ENCODE measurements at places on chromosomes 11 and 22. TPM values are rescaled to one million over a fixed set of nuclear protein-coding genes. Genes with fewer than 3 reads are reported as not detected.

MGAT3 gene
- 0.64 TPM for total RNA-seq

- DNase-seq = no peak
These were observed 1462.9 kb upstream of the RAG2 start for GRCh38 chr11:38060920-38061319.

GRCh38 chr11:28228196-28228895, 120.2 kb downstream of the METTL15 start:
- DNase-seq = peak; percentile 13

- peak; percentile 88 for DNase-seq
These were observed 15.6 kb downstream of the SCYL1 start for GRCh38 chr11:65540290-65541092.

CLDN5 gene
- total RNA-seq = not detected

- no peak for DNase-seq
These were observed 14.0 kb downstream of the MICALL1 start for GRCh38 chr22:37920126-37920525.

DNA sequence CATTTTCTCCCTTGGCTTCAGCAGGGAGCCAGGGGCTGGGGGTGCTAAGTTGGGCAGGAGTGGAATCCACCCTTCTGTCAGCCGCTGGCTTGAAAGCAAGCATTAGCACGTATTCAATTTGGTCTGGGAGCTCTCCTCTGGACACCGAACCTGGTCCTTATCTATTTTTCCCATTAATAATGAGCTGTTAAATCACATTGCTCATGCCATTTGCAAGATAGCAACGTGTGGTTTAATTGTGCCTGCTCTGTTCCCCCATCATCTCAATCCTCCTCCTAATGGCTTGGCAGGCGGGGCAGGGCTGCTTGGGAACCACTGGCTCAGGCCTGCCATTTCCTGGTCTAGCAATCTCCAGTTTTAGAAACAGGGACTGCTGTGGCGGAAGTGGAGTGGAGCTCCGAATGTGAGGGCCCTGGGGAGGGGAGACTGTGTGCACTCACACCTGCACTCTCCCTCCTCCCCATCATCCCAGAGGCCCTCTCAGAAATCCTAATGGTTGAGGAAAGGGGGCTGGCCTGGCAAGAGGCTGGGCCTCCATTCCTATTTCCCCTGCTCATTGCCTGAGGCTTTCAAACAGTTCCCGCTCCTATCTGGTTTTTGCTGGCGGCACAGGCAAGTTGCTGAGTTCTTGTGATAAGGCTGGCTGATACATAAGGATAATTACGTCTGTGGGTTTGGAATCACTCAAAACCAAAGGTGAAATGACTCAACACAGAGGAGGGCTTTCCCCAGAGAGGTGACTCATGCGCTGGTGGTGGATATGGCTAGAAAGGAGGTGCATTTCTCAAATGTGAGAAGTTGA, 201.2 kb upstream of the E2F8 start:
- DNase-seq = peak; percentile 95

DNA sequence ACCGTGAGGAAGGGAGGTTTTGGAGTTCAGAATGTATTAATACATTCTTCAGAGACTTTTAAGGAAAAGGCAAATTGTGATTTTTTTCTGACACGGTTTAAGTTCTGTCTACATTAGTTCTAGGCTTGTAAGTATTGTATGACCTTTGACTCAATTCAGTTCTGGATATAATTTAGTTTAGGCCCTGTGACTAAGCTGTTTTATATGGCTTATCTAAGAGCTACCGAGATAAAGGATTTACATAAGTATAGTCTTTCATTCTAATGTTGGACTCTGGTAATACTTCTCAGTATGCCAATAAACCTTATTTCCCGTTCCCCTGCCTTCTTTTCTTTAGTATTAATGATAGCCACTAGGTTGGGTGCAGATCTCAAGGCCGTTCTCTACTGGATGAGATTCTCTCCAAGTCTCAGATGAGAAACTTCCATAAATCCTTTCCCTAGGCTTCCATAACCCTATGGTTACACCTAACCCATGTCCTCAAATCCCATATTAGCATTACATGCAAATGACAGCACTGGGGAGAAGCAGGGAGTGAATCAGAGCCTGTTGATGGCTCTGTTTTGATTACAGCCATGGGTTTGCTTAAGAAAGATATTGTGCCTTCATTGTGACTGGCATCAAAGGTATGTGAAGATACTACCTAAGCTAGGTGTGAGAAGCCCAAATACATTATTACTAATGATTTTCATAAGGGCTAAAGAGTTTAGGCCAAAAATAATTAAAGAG, 38.7 kb downstream of the BARX2 start:
- DNase-seq = no peak

- DNase-seq = peak; percentile 34
These were observed 765 bp downstream of the RCOR2 start for GRCh38 chr11:63915961-63916836.

MIAT gene
- total RNA-seq = 1.3 TPM

- no peak for DNase-seq
These were observed 15.6 kb downstream of the SDHAF2 start for GRCh38 chr11:61445516-61445915.

DNA sequence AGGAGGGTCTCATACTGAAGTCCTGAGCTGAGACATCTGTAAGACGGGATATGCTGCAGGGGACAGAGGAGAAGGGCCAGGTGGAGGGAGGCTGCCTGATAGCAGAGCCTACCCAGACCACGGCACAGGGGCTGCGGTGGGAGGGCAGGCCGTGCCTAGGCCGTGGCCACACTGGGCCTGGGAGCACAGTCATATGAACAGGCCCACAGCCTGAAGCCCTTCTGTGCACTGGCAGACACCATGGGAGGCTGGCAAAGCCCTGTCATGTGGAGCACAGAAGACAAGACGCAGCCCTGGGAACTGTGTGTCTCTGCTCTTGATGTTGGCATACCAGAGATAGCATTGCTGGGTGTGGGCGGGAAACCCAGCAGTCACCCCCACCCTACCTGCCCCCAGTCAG, 3.3 kb downstream of the SPATA19 start:
- no peak for DNase-seq

GRM5 gene
- under 0.01 TPM for total RNA-seq

KCNK4 gene
- total RNA-seq = under 0.01 TPM

LAYN gene
- total RNA-seq = 41.9 TPM

DNA sequence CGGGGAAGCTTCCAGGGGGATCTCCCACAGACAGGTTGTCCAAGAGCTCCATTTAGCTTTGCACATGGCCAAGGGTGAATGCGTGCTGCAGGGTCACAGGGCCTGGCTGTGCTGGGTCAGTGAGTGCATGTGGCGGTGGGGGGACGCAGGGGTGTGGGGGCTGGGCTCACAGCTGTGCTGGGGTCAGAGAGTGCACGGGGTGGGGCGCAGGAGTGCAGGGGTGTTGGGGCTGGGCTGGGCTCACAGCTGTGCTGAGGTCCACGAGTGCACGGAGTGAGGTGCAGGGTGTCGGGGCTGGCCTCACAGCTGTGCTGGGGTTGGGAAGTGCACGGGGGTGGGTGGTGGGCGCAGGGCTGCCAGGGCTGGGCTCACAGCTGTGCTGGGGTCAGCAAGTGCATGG, 557.7 kb downstream of the BRD1 start:
- DNase-seq = no peak

DNA sequence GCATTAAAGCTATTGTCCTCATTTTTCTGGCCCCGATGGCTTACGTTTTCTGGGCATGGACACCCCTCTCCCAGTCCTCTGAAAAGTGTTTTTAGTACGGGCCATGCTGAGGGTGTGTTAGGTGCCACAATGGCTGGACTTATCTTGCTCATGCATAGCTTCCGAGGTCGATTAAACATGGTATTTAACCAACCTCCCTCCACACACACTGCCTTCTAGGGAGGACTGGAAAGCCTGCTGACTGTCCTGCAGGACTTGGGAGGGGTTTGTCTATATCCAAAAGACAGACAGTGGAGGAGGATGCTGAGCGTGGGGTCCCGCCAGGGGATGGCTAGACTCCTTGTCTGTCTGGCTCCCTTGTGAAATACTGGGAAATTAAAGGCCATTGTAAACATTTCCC, 95.3 kb downstream of the FBXO7 start:
- no peak for DNase-seq

DNA sequence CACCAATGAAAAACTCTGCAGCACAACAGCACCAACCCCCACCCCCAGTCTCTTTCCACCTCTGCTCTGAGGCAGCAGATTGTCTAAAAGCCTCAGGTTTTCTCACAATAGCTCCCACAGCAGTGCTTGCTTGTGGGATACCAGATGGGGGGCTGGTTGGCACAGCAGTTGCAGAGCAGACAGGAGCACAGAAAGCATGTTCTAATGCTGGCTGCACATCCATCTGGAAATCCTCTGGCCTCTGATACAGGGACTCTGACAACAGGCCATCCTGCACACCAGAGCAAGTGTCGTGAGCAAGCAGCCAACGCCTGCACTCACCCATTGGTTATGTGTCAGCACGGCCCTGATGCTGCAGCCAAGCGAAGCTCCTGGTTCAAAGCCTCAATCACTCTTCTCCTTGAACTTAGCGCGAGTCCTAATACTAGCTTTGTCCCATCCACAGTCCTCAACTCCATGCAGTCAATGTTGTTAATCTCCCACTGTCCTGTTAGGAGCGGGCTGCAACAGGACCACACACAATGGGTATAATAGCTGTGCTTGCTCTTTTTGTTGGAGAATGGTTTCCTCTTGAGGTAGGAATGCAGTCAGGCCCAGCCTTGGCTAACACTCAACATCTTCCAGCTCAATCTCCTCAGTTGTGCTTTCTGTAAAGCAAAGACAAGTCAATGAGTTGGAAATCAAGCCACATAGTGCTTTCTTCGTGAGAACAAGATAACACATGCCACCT, 30.3 kb downstream of the VSTM5 start:
- no peak for DNase-seq

GRCh38 chr11:62306227-62306626, 7.4 kb upstream of the SCGB1D4 start:
- DNase-seq = no peak

GRCh38 chr22:26845021-26845743, 187.8 kb downstream of the MIAT start:
- DNase-seq = no peak

GRCh38 chr22:40107244-40107643, 70.5 kb upstream of the TNRC6B start:
- DNase-seq = peak; percentile 28

DNA sequence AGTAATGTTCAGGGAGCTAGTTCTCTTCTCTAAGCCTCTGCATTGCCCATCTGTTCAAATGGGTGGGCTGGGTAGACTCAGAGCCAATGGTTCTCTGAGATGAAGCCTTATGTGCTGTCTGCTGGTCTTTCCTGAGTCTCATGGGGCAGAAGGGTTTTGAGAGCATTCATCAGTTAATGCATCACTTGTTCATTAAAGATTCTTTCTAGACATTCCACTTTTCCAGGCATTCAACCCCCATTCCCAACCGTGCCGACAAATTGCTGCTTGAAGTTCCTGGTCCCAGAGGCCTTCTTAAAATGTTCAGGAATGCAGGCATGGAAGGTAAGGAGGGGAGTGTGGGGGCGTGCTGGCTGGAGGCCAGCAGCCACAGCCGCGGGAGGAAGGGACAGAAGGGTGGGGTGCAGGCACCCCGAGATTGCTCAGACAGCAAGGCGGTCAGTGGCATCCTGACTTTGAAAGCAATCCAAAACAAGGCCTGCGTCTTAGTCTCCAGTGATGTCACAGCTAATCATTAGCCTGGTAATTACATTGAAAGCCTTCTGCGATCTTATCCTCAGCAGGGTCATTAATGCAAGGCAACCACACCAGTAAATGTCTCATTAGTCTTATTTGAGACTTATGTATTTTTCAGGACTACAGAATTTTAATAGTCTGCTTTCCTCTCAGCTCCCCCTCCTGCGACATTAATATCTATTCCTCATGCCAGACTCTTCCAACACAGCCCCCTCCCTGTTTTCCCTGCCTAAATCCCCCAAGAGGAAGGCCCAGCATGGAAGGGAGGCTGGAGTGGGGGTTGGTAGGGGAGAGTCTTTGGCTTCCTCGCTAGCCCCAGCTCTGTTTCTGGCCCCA, 328.8 kb downstream of the MIAT start:
- no peak for DNase-seq
